Stimulated activated CD4-positive, alpha-beta T cell treated with anti-CD3 and anti-CD28 coated beads, Interleukin-2, amount 100 ng/mL, for 48 hours (primary cell): ENCODE measurements at places on chromosomes 2 and 18.

DNA sequence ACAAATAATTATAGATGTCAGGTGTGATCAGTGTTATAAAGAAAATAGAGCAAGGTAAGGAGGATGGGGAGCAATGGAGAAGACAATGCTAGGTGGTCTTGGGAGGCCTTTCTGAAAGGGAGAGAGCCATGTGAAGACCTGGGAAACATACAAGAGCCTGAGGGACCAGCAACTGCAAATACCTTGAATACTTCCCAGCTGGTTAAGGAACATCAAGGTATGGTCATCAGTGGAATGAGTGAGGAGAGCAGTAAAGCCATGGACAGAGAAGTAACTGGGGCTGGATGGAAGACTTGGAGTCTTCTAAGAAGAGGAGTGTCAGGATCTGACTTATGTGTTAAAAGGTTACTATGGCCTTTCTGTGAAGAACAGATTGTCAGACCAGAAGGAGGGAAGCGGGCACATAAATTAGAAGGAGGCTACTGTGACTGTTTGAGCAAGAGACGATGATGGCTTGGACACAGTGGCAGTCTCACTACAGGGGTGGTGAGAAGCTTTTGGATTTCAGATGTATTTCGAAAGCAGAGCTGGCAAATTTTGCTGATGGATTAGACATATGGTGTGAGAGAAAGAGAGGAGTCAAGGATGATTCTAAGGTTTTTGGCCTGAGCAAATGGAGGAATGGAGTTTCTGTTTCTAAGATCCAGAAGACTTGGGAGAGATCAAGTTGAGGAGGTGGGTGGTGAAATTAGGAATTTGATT, 22.8 kb upstream of the EXOC6B start:
- no peak for DNase-seq

GRCh38 chr2:175167076-175167791, 769 bp downstream of the ATF2 start:
- DNase-seq, result no peak

- no peak for DNase-seq
These were observed 81.6 kb upstream of the STPG4 start for GRCh38 chr2:47236503-47237215.

GRCh38 chr2:59754011-59754735, 799.3 kb downstream of the BCL11A start:
- DNase-seq, result no peak

DNA sequence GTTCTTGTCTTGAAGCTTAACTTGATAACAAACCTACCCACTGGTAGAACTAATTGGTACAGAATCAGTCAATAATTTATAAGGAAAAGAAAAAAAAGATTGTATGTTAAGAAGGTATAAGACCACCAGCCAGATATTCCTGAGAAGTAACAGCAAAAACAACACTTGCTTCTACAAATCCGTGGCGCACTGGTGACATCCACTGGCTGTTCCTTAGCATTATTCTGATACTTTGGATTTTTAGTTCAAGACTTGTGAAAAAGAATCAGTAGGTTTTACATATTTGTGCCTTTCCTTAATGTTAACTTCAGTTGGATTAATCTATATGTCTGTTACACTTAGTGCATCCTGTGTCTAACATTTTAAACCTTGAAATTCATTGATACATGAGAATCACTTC, 141.8 kb downstream of the GRB14 start:
- DNase-seq, result no peak

DNA sequence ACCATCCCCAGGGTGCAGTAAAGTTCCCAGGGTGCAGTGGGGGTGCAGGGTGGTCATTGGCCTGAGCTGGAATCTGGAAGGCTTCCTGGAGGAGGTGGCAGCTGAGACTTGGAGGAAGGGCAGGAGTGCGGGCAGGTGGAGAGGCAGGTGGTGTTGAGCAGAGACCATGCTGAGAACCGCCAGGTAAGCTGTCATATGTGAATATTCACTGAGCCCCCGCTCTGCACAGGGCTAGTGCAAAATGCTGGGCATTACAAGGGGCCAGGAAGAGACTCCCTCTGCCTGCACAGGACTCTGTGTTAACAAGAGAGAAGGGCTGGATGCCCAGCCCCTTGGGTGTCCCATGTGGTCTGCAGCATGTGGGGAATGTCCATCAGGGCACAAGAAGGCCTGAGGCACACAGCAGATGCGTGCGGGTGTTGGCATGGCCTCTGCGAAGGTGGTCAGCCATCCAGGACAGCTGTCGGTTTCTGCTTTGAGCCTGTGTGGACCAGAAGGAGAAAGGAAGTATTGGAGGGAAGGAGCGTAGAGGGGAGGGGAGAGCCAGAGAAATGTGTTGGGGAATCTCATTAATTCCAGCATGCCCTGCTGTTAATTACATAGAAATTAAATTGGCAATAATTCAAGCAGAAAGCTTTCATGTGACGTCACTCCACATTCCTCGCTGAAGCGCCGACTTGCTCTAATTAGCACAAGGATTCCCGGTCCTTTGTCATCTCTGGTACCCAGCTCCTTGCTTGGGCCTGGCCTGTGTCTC, 62.8 kb upstream of the OTOS start:
- DNase-seq, result no peak
